ENCODE measurements at places on chromosomes 2 and 18.
A peak's percentile ranks its signal among the peaks of the same experiment; 100 is the strongest.

- DNase-seq, result no peak
These were observed 141.4 kb downstream of the COL4A4 start for GRCh38 chr2:227022608-227023007.

DNA sequence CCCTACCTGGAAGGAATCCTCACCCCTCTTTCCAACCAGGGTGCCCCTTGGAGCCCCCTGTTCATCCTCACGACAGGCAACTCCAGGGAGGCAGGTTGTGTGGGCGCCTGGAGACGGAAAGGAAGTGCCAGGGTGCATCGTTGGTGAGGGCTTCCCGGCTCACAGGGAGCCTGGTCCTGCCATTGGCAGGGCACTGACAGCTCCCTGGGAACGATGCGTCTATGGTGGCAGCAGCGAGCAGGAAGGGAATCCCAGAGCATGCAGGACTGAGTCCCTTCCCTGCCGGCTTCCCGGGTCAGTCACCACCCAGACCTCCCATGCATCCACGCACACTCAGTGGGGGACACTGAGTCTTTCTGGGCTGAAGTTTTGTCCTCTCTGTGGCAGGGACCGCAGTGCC, 117.6 kb downstream of the INHBB start:
- DNase-seq, result no peak

GRCh38 chr2:127106991-127107621, at the start of gene BIN1:
BIN1 (minus strand) TSS chr2:127107154; CDS start chr2:127106943, 211 bp downstream.
- peak; percentile 90 for DNase-seq

DNA sequence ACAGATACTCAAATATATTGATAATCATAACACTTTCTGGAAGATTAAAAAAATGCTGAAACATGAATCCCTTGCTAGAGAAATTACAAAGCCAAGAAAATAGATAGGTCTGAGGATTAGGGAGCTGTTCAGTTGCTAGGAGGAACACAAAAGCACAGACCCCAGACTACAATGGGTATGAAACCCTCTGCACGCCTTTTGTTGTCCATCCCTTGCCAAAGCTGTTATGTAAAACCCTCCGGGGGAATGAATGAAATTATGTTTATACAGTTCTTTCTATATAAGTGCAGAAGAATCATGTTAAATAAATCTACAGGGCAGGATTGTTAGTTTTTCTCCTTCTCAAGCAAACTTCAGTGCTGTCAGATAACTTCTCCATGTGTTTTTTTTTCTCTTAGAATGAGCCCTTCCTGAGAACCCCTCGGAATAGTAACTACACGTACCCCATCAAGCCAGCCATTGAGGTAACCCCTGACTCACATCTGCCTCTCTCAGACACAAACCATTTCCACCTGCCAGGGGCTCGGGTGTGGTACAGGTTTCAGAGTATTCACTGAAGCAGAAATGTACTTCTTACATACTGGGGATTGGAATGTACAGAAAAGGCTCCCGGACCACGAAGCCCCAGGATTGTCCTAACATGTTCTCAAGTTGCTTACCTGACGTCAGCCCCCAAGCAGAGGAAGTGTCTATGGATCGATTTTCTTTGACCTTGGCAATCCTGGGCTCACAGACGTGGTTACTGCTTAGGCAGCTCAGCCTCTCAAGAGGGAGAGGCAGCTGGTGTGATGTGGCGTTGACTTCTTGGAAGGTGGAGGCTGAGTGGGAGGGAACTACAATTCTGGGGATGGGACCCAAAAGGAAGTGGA, 118.0 kb downstream of the PLB1 start:
- no peak for DNase-seq

DNA sequence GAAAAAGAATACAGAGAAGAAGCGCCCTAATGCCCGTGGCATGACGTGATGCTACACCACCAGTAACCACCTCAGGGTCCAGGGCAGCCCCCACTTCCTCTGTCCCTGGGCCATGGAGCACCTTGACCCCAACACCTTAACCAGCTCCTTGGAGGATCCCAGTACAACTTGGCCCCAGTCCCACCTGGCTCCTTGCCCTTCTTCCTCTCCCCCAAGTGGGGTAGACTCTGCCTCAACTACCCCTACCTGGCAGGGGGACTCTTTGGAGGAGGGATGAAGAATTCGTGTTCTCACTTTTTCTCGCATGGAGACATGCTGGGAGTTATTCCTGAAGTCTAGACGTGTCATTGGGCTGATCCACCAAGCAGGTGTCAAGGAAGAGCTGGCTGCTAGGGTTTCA, 18.9 kb downstream of the TRABD2A start:
- no peak for DNase-seq

GRCh38 chr2:102662833-102663232, 43.5 kb downstream of the SLC9A2 start:
- DNase-seq, result no peak

GRCh38 chr18:10516078-10516477, 9.7 kb upstream of the NAPG start:
- DNase-seq, result no peak

DNA sequence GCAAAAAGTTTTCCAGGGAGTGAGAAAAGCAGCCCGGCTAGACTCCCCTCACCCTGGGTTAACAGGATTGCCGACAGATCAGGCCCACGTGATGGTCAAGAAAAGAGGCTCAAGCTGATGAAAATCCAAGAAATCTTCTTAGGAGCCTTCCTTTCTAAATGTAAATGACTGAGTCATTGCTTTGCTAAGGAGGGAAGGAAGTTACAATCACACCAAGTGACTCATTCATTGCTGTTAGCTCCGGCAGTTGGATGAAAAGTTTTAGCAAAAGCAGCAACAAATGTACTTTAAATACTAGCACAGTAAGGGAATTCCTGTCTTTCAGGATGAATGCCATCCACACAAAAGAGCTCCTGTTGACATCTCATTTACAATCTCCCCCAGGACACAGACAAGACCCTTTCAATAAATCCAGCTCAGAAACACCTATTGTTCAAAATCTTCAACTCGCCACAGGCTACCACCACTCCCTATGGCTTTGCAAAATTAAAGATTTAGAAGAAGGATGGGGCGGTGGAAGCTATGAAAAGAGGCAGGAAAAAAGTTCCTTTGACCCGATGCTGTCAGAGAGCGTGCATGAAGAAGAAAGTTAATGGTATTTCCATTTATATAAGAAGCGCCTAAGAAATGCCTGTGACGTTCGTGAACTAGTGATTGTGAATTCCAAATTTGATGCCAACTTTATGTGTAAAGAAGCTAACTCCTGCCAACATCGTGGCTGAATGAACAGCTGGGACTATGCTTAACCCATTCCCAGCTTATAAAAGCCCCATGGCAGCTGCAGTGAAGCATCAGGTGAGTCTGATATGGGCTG, 153.7 kb downstream of the TGIF1 start:
- no peak for DNase-seq

- peak; percentile 90 for DNase-seq
These were observed 13.0 kb upstream of the FAHD2A start for GRCh38 chr2:95389245-95390119.

DNA sequence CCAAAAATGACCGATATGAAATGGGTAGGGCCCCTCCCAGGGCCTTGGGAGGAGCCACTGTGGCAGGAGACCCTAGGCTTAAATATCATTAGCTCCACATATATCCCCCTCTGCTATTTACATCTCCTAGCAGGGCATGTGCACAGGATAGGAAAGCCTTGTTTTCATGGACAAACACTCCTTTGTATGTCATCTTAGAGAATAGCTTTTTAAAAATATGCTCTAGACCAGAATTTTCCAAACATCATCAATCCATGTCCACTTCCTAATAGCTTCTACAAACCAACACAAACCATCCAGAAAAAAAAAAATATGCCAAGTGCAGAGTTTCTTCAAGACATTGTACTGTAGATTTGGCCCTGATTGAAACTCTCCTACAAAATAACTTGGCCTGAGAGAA, 10.8 kb downstream of the DAPL1 start:
- DNase-seq, result no peak

- peak; percentile 36 for DNase-seq
These were observed 110.7 kb downstream of the INO80D start for GRCh38 chr2:205975082-205975949.

DNA sequence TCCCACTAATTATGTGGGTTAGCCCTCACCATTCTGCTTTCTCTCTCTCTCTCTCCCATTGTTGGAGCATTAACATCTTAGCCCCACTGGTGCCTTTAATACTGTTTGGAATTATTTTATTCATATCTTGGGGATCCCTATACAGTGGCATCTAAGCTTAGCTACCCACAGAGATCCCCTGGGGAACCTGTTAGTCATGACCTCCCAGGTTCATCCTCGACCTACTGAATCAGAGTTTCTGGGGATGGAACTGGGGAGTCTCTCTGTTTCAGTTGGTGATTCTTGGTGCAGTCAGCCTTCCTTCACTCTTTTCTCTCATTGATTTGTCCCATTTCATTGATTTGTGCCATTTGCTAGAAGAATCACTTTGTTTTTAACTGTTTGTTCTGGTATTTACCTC, 137.3 kb downstream of the PLCL1 start:
- no peak for DNase-seq

- no peak for DNase-seq
These were observed 12.9 kb downstream of the FHL2 start for GRCh38 chr2:105385731-105386540.

DNA sequence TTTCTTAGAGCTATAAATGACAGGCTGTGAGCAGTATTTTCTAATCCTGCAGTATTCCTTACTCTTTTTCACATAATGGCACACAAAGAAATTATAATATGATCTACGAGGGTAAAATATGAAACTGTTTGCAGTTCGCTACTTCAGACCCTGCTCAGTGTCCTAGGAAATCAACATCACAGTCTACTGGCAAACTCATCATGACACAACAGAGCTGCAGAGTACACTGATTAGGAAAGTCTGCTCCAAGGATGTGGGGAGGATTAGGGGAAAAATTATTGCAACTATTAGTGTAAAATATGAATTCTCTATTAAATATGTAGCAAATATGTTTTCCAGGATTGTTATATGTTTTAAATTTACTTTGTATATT, 149.2 kb upstream of the REG3G start:
- DNase-seq, result no peak

- no peak for DNase-seq
These were observed 57.2 kb upstream of the SLC1A4 start for GRCh38 chr2:64932116-64932370.

DNA sequence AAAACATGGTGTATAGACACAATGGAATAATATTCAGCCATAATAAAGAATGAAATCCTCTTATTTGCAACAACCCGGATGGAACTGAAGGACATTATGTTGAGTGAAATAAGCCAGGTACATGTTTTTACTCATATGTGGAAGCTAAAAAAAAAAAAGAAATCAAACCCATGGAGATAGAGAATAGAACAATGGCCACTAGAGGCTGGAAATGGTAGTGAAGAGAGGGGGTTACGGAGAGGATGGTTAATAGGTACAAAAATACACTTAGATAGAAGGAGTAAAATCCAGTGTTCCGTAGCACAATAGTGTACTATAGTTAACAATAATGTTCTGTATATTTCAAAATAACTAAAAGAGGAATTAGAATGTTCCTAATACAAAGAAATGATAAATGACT, 12.8 kb upstream of the KIAA2012 start:
- no peak for DNase-seq
